ENCODE measurements at places on chromosomes 5 and 9. TPM values are rescaled to one million over a fixed set of nuclear protein-coding genes. Genes with fewer than 3 reads are reported as not detected.

Gene IQGAP2
- total RNA-seq: 15.0 TPM

Gene CCDC152
- total RNA-seq: 2.3 TPM

DNA sequence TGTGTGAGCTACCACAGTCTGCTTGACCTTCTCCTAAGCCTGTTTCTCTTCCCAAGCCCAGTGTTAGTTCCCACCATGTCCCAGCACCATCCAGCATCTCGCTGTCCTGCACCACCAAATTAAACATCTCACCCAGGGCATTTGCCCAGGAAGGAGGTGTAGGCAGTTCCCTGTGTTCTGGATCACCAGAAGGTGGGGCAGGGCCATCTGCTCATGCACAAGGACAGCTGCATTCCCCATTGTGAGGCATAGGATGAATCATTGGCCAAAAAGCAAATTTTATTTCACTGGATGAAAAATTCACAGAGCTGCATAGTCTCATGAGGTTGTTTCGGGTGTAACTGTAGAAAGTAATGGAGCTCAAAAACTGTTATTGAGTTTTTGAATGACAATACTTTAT, 89.5 kb upstream of the GRIA1 start:
- DNase-seq: no peak

DNA sequence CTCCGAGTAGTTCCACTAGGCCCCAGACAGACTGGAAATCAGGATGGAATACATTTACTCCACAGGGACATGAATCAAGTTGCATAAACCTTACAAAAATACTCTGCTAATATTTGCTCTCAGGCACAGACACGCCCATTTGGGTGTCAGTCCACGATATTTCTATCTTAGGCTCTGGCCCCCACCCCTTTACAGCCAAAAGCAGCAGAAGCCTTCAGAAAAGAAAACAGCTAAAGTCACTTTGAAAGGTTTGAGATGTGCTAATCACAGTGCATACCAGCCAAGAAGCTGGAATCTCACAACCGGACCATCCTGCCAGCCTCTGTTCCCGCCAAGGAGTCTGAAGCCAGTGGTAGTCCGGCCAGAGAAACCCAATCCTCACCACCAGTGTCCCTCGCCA, 22.6 kb downstream of the PTPN3 start:
- DNase-seq: no peak

Gene SAXO1
- total RNA-seq: 0.05 TPM

DNA sequence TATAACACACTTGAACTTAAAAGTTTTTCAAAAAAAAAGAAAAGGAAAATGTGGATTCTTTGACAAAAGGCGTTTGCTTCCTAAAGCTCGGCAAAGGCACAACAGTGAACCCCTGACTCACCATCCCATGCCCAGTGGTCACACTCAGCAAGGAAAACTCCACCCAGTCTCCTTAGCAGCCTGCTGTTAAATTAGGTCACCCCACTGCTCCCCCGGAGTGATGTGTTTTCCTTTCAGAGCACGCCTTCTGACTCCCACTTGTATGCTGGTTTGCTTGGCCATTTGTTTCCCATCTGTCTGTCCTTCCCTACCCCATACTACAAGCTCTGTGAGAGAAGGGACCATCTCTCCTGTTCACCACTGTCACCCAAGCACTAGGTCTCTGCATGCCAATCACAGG, 23.8 kb downstream of the RETREG1 start:
- no peak for DNase-seq

DNA sequence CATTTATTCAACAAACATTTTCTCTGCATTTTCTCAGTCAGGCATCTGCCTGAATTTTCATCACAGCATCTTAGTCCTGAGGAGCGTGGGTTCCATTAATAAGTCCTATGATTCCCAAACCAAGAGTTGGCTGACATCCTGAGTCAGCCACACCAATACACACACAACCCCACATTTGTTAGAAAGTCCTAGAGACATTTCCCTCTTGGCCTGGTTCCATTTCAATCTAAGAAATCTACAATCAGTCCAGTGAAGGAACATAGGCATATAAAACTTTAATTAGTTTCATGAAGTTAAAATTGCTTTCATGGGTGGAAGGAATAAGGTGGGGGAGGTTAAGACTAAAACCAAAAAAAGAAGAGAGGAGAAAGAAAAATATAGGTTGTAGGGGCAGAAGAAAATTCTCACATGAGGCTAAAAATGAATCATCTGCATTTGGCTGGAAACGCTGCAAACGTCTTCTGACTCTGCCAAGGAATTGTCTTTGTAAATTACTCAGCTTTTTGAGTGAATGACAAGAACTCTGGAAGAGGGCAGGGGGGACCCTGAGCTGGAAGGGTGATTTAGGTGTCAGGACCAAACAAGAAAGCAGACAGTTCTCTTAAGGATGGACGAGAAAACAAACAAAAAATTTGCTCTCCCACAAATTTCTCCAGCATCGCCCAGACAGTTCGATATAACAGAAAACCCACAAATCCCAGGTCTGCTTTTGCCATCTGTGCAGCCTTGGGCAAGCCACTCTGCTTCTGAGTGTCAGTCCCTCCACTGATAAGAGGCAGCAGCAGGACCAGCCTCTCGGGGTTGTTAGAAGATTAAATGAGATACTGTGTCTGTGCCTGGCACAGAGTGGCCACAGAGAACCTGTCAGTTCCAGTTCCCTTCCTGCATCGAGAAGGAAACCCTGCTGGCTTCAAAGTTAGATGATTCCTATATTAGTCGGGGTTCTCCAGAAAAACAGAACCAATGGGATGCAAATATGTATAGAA, 289.7 kb downstream of the CDK5RAP2 start:
- no peak for DNase-seq

GRCh38 chr5:571791-572190, 40.3 kb upstream of the CEP72 start:
- peak; percentile 61 for DNase-seq

Gene ANKRD34B
- total RNA-seq: not detected

- no peak for DNase-seq
These were observed 74.6 kb downstream of the DOCK2 start for GRCh38 chr5:169711551-169712225.

- DNase-seq: no peak
These were observed 70.5 kb downstream of the MLLT3 start for GRCh38 chr9:20551835-20552234.

Gene SLC36A2
- total RNA-seq: not detected

Gene ADCY2
- total RNA-seq: 8.3 TPM

DNA sequence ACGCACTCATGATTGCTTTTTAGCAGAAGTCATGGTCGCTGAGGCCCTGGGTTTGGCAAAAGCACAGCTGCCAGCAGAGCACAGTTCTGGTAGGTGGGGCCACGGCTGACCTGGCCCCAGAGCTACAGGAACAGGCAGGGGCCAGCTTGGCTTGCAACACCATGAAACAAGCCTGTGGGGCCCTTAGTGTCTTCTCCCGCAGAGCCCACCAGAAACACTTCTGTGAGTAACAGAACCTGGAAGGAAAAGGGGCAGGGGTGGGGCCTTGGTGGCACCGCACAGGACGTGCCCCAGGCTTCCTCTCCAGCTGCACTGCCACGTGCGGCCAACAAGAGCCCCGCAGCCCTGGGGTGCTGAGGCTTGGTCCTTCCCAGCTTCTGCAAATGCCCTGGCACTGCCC, 4.8 kb downstream of the ASB6 start:
- no peak for DNase-seq

DNA sequence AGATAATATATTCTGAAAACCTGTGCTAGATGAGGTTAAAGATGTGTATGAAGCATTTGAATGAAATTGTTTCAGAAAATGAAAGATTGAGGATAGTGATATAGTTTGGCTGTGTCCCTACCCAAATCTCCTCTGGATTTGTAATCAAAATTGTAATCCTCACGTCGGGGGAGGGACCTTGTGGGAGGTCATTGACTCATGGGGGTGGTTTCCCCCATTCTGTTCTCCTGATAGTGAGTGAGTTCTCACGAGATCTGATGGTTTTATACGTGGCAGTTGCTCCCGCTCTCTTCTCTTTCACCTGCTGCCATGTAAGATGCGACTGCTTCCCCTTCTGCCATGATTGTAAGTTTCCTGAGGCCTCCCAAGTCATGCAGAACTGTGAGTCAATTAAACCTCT, 2.0 kb upstream of the TEX48 start:
- DNase-seq: no peak

GRCh38 chr9:118318770-118319431, 614.7 kb downstream of the TLR4 start:
- no peak for DNase-seq

DNA sequence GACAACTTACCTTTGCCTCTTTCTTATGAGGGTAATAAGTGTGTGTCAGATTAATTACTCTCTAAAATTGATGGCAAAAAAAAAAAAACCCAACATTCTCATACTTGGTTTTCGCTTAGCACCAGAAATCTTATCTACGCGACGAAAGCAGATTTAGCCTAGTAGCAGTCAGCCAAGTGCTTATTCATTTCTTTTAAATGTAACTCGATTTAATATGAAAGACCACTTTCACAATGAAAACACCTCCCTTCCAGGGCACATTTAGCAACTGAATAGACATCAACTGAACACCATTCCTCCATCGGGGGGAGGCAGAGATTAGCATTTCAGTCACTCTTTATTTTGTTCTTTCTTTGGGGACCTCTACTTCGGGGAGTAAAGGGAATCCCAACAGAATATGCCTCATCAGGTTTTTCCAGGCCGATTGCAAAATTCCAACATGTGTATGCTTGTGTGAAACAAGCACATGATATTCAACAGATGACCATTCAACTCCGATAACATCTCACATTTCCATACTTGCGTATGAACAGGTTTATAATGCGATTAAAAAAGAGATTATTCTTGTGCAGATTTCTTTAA, 124.1 kb upstream of the RETREG1 start:
- no peak for DNase-seq

DNA sequence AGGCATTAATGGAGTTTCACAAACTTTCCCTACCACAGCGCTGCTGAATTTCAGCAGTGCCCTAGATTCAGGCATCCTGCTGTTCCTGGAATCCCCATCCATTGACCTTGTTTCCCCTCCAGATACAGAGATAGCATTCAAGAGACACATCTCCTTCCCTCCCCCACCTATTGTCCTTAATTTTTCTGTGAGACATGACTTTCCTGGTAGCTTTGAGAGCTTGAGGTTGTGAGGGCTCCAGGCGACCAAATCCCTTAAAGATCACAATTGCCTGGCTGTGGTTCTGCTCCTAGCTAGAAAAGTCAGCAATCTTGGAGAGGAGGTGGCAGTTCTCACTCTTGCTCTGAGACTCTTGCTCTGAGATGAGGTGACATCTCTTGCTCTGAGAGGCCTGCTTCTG, 48.0 kb downstream of the PRR16 start:
- no peak for DNase-seq

Gene ITK
- 2.6 TPM for total RNA-seq

Gene OTULINL
- total RNA-seq: 13.7 TPM

DNA sequence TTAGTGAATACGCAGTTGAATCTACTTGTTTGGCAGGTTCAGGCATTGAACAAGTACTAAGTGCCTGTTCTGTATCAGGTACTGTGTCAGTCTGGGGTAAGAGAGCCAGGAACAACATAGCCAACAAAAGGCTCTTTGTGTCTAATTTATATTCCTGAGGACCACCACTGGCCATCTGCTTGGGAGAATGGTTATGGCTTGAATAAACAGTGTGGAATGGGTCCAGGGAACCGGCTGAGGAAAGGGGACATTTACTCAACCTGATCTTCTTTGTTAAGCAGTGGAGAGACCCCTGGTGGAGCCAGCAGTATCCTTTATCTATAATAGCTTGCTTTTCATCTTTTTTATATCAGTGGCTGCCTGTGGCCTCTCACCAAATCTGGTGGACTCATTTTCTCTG, 38.6 kb downstream of the EXOSC2 start:
- no peak for DNase-seq

GRCh38 chr5:166708291-166708690, 1583.2 kb upstream of the WWC1 start:
- no peak for DNase-seq

GRCh38 chr5:125365747-125366146, 619.3 kb upstream of the ZNF608 start:
- no peak for DNase-seq

DNA sequence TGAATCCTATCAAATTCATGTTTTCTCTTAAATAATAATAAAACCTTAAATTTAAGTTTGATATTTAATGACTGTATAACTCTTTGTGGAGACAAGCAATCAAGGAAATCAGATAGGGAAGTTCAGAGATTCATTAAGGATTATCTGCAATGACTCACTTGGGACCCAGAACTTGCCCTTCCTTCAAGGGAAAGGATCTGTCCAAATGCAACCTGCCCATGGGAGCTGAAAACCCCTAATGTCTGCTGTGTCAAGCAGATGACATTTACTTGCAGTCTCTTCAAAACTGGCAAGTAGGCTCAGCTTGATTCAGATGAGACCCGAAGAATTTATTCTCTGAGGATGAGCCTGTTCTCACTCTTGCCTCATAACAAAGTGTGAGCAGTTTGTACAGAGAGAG, 1577.6 kb downstream of the EFNA5 start:
- DNase-seq: no peak

DNA sequence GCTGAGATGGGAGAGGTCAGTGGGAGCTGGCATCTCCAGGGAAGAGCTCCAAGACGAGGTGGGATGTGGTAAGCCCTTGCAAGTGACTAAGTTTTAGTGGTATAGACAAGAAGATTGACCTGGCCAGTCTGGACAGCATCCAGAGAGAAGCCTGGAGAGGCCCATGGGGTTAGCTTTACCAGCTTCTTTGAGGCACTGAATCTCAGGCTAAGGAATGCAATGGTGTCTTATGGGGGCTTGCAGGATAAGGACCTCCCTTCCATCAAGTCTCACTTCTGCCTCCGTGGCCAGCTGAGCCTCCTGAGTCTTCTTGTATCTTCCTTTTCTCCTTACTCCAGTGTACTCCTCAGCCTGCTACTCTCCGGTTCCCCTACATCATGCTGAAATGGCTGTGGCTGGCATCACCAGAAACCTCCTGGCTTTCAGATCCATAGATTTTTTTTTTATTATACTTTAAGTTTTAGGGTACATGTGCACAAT, 56.5 kb upstream of the JADE2 start:
- DNase-seq: no peak

- no peak for DNase-seq
These were observed 116.4 kb downstream of the SV2C start for GRCh38 chr5:76199336-76200318.

DNA sequence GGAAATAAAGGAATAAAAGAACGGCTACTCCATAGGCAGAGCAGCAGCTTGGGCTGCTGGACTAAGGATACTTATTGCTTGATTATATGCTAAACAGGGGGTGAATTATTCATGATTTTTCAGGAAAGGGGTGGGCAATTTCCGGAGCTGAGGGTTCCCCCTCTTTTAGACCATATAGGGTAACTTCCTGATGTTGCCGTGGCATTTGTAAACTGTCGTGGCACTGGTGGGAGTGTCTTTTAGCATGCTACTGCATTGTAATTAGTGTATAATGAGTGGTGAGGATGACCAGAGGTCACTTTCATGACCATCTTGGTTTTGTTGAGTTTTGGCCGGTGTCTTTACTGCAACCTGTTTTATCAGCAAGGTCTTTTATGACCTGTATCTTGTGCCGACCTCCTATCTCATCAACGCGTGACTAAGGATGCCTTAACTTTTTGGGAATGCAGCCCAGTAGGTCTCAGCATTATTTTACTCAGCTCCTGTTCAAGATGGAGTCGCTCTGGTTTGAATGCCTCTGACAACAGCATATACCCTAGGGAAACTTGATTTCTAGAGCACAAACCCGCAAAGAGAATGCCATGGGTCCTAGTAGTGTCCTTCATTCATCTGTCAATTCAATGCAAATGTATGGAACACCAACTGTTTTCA, 47.8 kb upstream of the PWWP2A start:
- DNase-seq: no peak

GRCh38 chr9:107484117-107484723, 5.3 kb downstream of the KLF4 start:
- DNase-seq: no peak

Gene FCN2
- total RNA-seq: not detected

All from posterior vena cava (tissue), 2 donors.